ENCODE measurements at places on chromosomes 16 and 17.

- DNase-seq, result no peak
Measured at GRCh38 chr16:57588831-57589230, 39.6 kb upstream of the ADGRG1 start.

- DNase-seq, result no peak
Measured at GRCh38 chr16:82814059-82814458, 187.3 kb downstream of the CDH13 start.

- DNase-seq, result peak; percentile 18
Measured at GRCh38 chr17:67440277-67441051, 63.4 kb downstream of the PITPNC1 start.

DNA sequence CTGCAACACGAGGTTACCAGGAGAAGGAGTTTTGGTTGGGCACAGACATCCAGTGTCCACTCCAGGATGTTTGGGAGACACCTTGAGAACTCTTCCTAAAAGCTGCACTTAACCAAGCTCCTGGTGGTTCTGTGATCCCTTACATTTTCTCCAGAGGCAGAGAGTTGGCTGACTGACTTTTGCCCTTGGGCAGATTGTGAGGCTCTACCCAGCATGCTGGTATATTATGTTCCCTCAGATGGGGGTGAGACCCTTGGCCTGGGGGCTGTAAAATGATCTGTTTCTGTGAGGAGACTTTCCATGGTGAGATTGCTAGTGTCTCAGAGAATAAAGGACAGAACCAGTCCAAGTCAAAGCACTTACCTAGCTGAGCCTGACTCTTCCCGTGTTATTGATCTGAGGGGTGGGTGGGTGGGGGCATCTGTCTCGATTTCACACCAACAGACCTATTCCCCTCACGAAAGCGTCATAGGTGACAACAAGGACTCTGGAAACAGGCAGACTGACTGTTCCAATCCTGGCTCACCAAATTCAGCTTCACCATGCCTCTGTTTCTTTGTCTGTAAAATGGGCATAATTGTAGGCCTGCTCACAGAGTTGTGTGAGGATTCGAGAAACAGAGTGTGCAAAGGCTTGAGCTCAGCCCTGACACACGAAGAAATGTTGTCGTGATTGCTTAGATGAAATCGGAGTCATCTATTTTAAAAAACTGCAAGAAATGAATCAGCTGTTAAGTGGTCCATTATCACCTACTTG lies 12.2 kb downstream of the USB1 start:
- no peak for DNase-seq

GRCh38 chr17:77454242-77455095 lies 313.7 kb downstream of the SEC14L1 start:
- no peak for DNase-seq

- DNase-seq, result peak; percentile 74
Measured at GRCh38 chr17:15392326-15392741, 50.9 kb upstream of the TEKT3 start.

GRCh38 chr16:50473356-50473945 lies 74.7 kb upstream of the NKD1 start:
- DNase-seq, result no peak

- DNase-seq, result no peak
Measured at GRCh38 chr17:37121616-37122015, 172.9 kb downstream of the AATF start.

DNA sequence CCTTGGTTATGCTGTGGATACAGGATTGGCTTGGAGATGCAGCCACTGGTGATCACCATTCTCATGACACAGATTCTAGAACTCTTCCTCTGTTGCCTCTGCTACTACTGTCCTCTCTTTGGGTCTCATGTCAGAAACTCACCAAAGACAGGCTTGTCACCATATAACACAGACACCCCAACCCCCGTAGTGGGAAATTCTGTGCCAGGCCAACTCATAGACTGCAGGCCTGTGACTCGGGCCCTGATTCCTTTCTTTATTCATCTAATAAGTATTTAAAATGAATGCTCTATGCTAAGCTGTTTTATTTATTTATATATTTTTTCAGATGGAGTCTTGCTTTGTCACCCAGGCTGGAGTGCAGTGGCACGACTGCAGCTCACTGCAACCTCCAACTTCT lies 9.5 kb downstream of the CYB5D2 start:
- DNase-seq, result peak; percentile 86

DNA sequence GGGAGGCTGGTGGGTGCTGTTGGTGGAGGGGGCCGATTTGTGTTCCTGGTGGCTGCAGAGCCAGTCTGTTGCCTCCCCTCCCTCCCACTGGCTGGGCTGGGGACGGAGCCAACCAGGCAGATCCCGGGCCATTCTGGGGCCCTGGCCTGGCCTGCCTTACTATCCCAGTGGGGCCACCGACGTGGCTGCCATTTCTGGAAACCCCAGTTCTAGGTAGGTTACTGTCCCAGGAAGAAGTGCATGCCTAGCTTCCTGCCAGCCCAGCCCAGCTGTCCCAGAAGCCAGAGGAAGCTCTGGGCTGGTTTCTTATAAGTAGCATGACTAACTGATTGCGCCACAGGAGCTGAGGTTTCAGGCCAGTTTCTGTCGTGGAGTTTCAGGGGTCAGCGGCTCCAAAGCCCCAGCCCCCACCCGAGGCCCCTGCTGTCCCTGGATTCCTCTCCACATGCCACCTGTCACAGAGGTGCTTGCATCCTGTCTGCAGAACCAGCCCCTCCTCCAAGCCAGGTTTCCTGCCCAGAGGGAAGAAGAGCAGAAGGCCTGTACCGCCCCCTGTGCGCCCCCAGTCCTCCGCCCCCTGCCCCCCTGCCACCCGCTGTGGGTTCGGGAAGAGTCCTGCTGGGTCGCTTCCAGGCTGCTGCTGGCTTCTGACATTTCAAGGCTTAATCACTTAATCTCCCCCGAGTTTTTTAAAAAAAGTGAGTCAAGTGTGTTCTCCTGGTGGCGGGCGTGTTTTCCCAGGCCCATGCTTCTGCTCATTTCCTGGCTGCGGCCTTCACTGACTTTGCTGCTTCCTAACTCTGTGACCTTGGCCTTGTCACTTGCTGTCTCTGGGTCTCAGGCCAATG lies 13.2 kb downstream of the IL4R start:
- peak; percentile 95 for DNase-seq

GRCh38 chr17:82837586-82838320 lies 2.1 kb downstream of the ZNF750 start:
- DNase-seq, result no peak

- DNase-seq, result peak; percentile 36
Measured at GRCh38 chr17:70307430-70308225, 138.3 kb downstream of the KCNJ2 start.

GRCh38 chr16:75169899-75170405 lies 21.6 kb downstream of the ZFP1 start:
- DNase-seq, result no peak

GRCh38 chr16:85309656-85310587 lies 197.7 kb upstream of the CIBAR2 start:
- DNase-seq, result no peak

- peak; percentile 77 for DNase-seq
Measured at GRCh38 chr17:77125432-77125901, 15.3 kb upstream of the SEC14L1 start.

- no peak for DNase-seq
Measured at GRCh38 chr17:17679748-17680147, 1.5 kb upstream of the RAI1 start.

DNA sequence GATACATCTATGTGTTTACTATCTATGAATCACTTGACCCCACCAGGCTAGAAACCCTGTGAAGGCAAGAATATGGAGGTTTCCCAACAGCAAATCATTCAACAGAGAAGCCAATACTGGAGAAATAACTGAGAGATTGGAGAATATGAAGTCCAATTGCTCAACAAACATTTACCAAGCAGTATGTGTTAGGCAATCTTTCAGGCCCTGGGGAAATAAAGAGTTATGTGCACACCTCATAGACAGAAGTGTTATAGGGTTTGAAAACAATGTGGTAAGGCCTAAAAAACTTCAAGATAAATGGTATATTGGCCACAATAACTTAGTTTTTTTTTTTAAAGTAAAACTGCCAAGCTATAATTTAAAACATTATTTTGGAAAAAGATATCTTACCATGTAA lies 1245.8 kb downstream of the CDH11 start:
- DNase-seq, result peak; percentile 30

- peak; percentile 20 for DNase-seq
Measured at GRCh38 chr17:47785538-47786123, 36.0 kb downstream of the OSBPL7 start.

DNA sequence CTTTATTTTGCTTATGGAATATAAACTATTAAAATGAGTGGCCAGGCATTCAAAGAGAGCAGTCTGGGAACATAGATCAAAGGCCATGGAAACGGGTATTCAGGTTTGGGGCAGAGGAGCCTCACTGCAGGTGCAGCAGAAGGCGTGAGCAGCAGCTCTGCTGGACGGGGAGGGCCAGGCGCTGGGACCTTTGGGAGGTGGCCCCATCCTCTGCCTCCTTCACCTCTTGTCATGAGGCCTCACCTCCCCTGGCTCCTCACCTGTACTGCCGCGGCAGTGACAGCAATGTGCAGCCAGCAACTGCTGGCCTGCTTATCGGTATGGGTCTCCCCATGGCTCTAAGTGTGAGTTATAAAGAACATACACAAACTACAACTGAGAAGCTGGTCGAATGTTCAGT lies 109.4 kb downstream of the CDK5R1 start:
- DNase-seq, result no peak

- no peak for DNase-seq
Measured at GRCh38 chr16:50602126-50602525, 53.9 kb downstream of the NKD1 start.

DNA sequence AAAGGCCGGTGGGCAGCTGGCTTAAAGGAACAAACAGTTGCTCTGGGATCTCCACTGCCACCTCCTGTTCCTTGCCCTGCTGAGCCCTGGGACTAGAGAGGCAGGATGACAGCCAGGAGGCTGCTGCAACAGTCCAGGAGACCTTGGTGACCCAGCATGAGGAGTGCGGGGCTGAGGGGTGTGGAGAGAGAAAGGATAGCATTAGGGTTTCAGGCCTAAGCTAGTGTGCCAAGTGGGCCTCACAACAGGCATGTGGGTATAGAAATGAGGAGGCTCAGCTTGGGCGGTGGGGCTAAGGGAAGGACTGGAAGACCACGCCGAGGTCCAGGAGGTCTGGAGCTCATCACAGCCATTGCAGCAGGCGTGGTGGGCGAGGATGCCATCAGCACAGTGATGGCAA lies 39.8 kb downstream of the SDK2 start:
- no peak for DNase-seq

DNA sequence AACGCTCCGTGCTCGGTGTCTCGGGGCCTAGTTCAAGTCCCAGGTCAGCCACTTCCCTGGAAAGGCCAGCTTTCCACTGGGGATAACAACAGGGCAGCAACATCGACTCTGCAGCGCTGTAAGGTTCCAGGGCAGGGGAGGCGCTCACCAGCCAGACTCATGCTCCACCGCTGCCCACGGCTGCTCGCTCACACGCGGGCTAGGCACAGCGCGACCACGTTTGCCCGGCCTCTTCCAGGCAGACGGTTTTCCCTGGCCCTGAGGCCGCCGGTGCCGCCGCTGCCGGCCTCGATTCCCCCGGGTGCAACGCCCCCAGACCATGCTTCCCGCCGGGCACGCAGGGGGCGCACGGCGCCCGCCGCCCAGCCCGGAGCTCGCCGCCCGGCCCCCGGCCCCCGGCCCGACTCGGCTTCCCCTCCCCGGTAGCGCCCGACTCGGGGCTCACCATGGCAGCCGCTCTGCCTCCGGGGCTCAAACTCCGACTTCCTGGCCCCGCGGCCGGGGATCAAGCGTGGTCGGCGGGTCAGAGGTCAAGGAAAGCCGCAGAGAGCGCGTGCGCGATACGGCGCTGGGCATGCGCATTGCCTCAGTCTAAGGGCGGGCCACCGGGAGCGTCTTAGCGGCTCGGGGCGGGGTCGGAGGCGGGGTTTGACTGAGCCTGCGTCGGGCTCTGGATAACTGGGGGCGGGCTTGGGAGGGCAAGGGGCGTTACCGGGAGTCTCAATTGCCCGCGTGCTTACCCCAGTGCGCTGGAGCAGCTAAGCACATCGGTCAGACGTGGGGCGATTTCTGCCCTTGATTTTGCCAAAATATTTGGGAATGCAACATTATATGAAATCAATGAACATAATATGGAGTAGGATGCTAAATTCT lies at the start of gene PAM16:
PAM16 (minus strand) TSS at position 535 of the 873 bp plus-strand sequence; CDS start at position 448, 87 bp downstream.
- peak; percentile 96 for DNase-seq

DNA sequence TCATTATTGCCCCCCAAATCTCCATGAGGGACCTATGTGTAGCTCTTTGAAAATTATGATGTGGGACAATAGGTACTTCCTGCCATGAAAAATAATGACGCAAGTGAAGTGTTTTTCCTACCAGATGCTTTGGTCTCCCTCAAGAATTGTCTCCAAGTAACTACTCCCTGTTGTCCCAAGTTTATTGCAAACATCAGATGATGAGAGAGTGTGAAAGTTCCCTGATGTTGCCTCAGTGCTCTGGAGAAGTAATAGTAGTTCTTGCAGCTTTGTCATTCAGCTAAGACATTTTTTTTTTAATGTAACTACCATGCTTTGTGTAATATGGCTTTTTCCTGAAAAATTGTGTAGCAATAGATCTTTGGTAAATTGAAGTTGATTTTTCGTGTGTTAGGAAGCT lies 20.1 kb downstream of the LPCAT2 start:
- peak; percentile 59 for DNase-seq

- DNase-seq, result no peak
Measured at GRCh38 chr17:2230877-2231276, 72.7 kb downstream of the SMG6 start.

DNA sequence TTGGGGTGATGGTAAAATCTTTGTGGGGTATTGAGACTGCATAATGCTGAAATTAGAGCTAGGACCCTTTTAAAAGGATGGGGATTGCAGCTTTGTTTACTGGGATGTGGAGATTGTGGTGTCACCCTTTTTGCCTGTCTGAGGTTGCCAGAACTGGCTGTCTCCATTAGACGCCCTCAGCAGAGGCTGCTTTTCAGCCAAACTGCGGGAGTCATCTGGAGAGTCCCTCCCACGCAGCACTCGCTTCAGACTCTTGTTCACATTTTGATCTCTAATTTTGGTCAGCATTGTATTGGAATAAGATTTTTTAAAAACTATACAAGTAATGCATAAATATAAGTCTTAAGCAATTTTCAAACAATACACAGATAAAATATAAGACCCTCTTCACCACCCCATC lies 27.9 kb upstream of the JPT2 start:
- no peak for DNase-seq

DNA sequence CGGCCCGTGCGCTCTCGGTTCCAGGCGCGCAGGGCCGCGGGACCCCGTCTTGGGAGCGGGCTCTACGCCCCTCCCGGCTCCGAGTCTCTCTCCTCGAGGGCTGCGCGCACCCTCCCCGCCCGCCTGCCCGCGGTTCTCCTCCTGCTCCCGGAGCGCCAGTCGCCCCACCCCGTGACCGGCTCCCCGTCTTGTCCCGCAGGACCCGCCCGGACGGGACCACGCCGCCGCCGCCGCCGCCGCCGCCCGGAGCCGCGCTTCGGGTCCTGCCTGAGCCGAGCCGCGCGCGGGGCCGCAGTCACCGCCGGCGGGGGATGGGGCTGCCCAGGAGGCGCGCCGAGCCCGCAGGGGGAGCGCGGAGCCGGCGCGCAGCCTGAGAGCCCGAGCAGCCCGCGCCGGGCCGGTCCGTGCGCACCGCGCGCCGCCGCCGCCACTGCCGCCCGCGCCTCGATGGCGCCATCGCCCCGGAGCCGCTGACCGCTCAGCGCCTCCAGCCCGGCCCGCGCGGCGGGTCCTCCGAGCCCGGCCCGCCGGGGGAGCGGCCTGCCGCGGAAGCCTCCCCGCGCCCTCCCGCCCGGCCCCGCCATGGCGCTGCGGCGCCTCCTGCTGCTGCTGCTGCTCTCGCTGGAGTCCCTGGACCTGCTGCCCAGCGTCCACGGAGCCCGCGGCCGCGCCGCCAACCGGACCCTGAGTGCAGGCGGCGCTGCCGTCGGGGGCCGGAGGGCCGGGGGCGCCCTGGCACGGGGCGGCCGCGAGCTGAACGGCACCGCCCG lies at the start of gene SHISA6:
SHISA6 (plus strand) TSS at position 373 of the 770 bp plus-strand sequence.
- DNase-seq, result no peak

Data from cardiac fibroblast (primary cell).